ENCODE measurements at places on chromosomes 7 and 10. TPM values are rescaled to one million over a fixed set of nuclear protein-coding genes. Genes with fewer than 3 reads are reported as not detected.
A peak's percentile ranks its signal among the peaks of the same experiment; 100 is the strongest.

Gene TBX20
- 0.30 TPM for total RNA-seq

Gene GPNMB
- total RNA-seq, result 3.2 TPM

Gene RPA3
- total RNA-seq, result 102 TPM

Gene ACHE
- total RNA-seq, result not detected

Gene SPDYE16
- 0.17 TPM for total RNA-seq

Gene ACADSB
- 30.6 TPM for total RNA-seq

Gene EVX1
- not detected for total RNA-seq

Gene TRIM73
- total RNA-seq, result 3.2 TPM

GRCh38 chr7:75688200-75689136 lies 50.3 kb downstream of the HIP1 start:
- no peak for ATAC-seq

DNA sequence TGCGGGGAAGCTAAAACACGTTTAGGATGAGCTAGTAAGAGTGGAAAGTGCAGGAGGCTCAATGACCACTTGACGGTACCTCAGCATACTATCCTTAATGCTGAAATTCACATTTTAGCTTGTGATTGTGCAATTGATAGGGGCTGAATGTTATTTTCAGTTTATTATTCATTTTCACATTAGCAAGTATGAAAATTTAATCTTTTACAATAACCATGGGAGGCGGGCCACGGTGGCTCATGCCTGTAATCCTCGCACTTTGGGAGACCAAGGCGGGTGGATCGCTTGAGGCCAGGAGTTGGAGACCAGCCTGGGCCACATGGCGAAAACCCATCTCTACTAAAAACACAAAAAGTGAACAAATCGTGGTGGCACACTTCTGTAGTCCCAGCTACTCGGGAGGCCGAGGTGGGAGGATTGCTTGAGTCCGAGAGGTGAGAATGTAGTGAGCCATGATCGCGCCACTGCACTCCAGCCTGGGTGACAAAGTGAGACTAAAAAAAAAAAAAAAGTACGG lies 22.0 kb upstream of the ANLN start:
- no peak for ATAC-seq

- no peak for ATAC-seq
Measured at GRCh38 chr7:158904599-158904998, 48.2 kb downstream of the DYNC2I1 start.

GRCh38 chr7:13851736-13852135 lies 137.7 kb downstream of the ETV1 start:
- ATAC-seq, result no peak

- ATAC-seq, result peak; percentile 83
Measured at GRCh38 chr7:55086413-55087201, 67.8 kb downstream of the EGFR start.

GRCh38 chr7:157877298-157878090 lies 540.7 kb downstream of the DNAJB6 start:
- ATAC-seq, result no peak

DNA sequence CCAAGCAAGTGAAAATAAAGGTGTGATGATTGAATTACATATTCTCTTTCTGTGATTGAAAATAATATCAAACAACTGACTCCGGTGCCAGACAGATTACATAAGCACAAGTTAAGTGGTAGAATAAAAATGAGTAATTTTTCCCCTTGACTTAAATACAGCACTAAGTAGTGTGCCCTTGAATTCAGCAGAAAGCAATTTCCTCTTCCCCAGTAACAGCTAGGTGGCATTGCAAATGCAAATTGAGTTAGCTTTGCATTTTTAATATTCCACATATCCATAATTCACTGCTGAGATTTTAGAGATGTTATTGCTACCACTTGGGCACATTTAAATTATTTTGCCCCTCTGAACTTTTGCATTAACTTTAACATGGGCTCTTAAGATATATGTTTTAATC lies 89.8 kb upstream of the NPVF start:
- ATAC-seq, result no peak

DNA sequence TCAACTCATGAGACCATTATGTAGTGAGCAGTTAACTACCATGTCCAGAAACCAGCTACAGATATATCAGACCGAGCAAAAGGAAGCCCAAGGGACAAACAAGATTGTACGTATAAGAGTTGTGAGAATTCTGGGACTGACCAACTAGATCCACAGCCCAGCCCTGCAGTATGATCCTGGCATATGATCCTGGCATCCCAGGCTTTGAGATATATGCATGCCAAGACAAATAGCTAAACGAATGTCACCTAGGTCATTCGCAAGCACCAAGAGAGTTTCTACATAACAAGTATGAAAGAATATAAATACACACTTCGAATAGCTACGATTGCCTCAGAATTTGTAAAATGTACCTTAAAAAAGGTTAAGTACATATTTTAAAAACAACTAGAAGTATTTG lies 56.4 kb upstream of the PMPCB start:
- ATAC-seq, result no peak

DNA sequence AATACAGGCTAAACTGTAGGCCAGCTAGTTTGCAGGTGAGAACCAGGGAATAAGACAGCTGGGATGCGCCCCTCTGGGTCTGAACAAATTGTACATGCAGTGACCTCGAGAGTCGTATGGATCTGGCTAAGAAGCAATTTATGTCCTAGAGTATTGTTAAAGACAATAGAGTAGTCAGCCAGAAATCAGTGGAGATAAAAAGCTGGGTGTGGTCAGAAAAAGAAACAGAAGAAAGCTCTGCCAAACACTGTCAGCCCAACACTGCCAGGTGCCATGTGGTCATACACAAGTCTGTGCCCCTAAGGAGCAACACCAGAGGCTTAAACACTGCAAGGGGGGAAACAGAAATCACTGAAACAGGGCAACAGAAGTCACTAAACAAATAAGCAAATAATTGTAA lies 62.2 kb downstream of the CNOT4 start:
- no peak for ATAC-seq

GRCh38 chr7:157708919-157709295 lies 372.1 kb downstream of the DNAJB6 start:
- ATAC-seq, result no peak

DNA sequence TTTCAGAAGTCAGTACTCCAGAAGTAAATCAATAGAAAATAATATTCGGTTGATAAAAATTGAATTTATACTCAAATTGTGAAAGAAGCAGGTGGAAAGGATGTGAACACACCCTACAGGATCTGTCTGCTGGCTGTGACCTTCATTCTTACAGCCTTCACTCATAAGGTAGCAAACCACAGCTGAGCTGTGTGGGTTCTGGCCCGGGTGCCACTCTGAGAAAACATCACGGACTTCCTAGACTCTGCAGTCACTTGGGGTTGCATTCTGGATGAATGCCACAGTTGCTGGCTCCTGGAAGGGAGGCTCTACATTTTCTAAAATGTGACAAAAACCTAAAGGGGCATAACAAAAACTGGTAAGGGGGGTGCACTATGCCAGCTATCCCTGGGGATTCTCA lies 36.0 kb upstream of the ABLIM1 start:
- ATAC-seq, result peak; percentile 80

GRCh38 chr10:24208661-24209431 lies at the start of gene KIAA1217:
Gene KIAA1217 (plus strand): TSS chr10:24209138. CDS start chr10:24209194, 56 bp downstream.
- ATAC-seq, result peak; percentile 29

GRCh38 chr10:3094609-3095036 lies 27.3 kb downstream of the PFKP start:
- no peak for ATAC-seq

DNA sequence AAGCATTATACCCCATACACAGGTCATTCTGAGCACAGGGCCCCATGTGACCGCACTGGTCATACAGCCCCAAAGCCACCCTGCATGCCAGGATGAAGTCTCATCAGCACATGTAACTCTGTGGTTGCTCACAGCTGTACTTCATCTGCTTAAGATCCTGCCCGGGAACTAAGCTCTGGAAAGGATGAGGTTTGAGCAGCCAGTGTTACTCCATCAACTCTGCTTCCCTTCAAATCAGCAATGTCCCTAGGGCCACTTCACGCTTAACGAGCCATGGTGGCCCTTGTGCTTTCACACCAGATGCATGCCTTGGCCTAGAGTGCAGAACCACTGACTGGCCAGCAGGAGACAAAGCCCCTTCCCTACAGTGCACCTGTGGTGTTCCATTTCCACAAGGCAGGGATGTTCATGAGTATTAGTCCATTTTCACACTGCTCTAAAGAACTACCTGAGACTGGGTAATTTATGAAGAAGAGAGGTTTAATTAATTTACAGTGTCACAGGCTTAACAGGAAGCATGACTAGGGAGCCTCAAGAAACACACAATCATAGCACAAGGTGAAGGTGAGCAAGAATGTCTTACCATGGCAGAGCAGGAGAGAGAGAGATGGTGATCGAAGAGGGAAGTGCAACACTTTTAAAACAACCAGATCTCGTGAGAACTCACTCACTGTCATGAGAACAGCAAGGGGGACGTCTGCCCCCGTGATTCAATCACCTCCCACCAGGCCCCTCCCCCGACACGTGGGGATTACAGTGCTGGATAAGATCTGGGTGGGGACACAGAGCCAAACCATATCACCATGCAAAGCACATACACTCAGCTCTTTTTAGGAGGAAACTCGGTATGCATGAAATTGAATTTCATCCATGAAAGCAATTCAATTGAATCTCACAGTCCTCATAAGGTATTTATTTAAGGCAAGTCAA lies 149.0 kb upstream of the CDCA7L start:
- ATAC-seq, result no peak

GRCh38 chr7:43758822-43759683 lies 573 bp downstream of the BLVRA start:
- peak; percentile 73 for ATAC-seq

DNA sequence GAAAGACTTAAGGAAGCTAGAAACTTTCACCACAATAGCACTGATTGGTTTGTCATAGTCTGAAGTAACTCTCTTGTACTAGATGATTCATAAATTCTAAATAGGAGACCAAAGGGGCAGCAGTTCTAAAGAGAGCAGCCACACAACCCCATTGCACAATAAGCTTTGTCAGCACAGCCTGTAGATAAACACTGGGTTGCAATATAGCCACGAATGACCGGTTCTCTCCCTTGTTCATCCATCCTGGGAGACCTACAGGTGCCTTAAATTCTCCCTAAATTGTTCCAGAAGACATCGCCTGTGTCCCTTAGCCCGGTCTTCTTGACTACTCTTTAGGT lies 167.0 kb downstream of the SNX13 start:
- ATAC-seq, result peak; percentile 55

DNA sequence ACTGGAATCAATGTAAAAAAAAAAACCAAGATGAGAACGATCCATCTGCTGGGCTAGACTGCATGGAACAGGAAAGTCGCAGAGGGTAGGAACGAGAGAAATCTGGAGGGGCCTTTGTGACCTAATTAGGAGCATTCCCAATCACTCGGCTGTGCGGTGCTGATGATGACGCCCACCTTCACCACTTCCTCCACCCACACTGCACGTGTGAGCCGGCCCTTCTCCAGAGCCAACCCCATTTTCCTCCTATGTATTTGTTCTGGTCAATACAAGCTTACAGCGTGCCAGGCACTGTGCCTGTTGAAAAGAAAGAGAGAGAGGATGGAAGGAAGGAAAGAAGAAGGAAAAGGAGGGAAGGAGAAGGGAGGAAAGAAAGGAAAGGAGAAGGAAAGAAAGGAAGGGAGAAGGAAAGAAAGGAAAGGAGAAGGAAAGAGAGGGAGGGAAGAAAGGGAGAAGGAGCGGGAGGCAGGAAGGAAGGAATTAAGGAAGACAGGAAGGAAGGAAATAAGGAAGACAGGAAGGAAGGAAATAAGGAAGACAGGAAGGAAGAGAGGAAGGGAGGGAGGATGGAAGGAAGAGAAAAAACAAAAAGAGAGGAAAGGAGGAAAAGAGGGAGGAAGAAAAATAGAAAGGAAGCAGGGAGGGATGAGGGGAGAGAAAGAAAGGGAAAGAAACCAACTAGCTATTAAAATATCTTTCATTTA lies 35.5 kb upstream of the PTF1A start:
- no peak for ATAC-seq

All from activated T-helper 17 cell treated with anti-CD3 and anti-CD28 coated beads, Interleukin-2, amount 50 U/mL, for 72 hours (primary cell).